ENCODE measurements at places on chromosomes 12 and 14.

DNA sequence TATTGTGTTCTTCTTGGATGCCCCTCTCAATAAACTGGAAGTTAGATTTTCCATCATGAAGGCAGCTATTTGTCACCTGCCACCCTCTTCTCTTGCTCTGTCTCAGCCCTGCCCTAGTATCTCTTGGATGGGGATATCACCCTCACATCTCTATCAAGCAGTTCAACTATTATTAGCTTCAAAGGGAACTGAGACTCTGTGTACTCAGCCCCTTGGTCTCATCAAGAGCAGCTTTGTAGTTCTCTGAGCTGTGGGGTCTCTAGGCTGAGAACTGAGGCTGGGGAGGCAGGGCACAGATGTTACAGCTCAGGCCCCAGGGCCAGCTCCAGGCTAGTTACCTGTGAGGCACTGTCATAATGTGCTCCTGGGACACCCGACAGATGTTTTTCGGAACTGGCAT is 130.3 kb downstream of the DAD1 start:
- no peak for DNase-seq

DNA sequence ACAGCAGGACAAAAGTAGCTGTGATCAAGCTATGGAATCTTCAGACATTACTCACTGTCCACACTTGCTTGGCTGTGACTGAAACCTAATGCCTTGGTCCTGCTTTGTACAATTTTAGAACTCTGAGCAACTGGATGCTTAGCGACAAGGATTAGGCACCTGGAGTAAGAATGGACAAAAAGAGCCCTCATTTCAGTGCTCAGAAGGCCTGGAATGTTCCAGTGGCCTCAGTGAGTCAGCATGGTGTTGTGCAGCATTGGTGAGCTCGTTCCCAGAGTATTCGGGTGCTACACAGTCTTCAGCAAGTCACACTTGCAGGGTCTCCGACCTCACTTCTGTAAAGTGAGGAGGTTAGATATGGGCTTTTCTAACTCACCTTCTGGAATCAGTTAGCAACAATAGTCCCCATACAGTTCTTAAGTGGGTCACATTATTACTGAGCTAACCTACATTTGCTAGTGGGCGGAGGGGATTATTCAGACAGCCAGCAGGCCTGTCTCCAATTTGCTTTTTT is 108.0 kb upstream of the MDM1 start:
- no peak for DNase-seq

- DNase-seq, result no peak
Measured at GRCh38 chr12:126915309-126915708, 1351.7 kb upstream of the TMEM132C start.

- no peak for DNase-seq
Measured at GRCh38 chr14:33553706-33554278, 397.1 kb downstream of the EGLN3 start.
